ENCODE measurements at places on chromosomes 1 and 21. TPM values are rescaled to one million over a fixed set of nuclear protein-coding genes. Genes with fewer than 3 reads are reported as not detected.

- DNase-seq, result no peak
Measured at GRCh38 chr1:79472067-79472656, 465.6 kb upstream of the ADGRL4 start.

GRCh38 chr1:55993646-55994318 is 585.6 kb downstream of the PLPP3 start:
- DNase-seq, result no peak

DNA sequence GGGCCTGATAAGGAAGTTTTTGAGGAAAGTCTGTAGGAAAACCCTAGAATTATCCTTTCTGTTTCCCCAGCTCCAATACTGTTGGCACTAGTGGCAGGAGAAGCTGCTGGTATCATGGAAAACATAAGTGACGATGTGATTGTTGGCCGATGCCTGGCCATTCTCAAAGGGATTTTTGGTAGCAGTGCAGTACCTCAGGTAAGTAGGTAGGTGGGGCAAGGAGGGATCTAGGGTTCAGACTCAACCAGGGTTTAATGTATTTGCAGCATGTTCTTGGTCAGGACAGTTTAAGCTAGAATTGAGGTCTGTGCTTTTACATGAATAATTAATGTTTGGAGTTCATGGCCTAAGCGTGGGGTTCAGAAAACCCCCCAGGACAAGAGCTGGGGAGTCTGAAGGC is 62.1 kb downstream of the KDM1A start:
- DNase-seq, result no peak

- DNase-seq, result no peak
Measured at GRCh38 chr1:158227904-158228623, 26.2 kb upstream of the CD1A start.

The TSSK3 gene
- 2.0 TPM for polyA plus RNA-seq

Data from left renal cortex interstitium (tissue), 4 donors.